ENCODE measurements at places on chromosomes 7 and 10.

DNA sequence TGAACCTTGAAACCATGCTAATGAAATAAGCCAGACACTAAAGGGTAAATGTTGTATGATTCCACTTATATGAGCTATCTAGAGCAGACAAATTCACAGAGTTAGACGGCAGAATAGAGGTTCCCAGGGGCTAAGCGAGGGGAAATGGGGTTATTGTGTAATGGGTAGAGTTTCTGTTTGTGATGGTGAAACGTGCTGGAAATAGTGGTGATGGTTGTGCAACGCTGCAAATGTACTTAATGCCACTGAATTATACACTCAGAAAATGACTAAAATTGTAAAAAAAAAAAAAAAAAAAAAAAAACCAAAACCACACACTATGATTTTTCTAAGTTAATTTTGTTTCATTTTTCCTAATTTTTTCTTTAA lies 30.0 kb downstream of the SFXN4 start:
- DNase-seq = no peak

- no peak for DNase-seq
Observed at GRCh38 chr10:28793482-28793881, 116.2 kb downstream of the BAMBI start.

DNA sequence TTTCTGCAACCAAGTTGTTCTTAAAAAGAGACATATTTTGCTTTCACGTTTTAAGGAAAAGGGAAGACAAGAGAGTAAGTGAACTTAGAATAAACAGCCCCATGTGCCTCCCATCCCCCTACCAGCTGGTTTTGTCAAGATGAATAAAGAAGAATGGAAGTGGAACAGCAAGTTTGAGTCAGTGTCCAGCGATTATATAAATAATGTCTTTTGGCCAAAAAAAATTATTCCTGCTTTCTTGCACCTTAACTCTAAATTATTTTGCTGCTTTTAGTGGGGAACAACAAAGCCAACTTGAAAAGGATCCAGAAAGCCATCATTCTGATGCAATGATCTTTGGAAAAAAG lies 82.4 kb upstream of the TRIL start:
- no peak for DNase-seq

DNA sequence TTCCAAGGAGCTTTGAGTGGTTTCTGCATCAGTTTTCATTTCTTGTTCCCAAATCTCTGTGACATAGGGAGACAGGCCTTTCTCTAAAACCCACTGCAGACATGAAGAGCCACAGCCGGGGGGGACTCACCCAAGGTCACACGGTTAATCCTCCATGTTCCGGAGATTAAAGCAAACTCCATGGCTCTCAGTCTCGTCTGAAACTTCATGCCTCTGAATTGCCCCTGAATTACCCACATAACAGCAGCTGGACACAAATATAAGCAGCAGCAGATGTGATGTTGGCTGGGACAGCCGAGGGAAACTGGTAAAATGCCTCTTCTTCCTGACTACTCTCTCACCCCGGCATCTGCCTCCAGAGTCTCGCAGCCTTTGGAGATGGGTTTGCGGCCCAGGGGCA lies 402.2 kb downstream of the DNAJB6 start:
- no peak for DNase-seq

DNA sequence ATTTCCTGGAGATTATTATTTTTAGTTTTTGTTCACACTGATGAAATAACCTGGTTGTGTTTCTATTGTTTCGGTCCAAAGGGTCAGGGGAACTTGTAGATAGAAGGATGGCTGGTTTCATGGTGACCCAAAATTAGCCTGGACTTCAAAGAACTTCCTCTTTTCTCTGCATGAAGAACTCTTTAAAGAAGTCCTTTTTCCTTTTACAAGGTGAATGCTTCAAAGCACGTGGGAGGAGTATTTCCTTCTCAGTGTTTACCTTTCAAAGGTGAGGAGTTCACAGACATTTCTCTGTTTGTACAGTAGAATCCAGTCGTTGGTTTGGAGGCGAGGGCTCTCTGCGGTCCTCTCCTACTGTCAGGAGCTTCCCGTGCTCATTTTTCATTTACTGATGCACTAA lies 561.7 kb downstream of the GATA3 start:
- DNase-seq = peak; percentile 5

DNA sequence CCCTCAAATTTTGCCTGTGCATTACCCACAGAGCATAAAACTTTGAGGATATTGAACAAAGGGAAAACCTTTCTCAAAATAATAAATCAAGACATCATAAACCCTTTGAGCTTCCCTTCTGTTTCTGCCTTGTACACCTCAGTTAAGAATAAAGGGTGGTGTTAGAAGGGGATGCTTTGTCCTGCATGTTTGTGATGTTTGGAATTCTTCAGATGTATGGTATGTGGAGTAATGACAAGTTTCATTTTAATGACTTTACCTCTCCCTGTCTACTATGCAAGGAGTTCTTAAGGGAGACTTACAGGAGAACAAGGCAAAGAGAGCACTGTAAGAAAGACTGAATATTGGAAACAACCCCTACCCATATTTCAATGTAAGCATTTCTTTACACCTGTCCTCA lies 99.2 kb downstream of the HECW1 start:
- no peak for DNase-seq

DNA sequence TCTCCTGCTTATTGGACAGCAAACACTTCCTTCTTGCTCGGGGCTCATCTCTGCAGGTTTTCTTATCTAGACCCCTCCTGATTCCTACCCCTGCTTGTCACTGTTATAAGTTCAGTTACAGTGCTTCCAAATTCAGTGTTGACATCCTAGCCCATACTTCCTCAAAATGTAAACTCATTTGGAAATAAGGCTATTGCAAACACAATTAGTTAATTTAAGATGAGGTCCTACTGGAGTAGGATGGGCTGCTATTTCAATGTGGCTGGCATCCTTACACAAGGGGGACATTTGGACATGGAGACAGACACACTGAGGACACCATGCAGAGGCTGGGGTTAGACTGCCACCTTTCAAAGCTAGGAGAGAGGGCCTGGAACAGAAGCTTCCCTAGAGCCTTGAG lies 85.2 kb upstream of the NPVF start:
- no peak for DNase-seq

DNA sequence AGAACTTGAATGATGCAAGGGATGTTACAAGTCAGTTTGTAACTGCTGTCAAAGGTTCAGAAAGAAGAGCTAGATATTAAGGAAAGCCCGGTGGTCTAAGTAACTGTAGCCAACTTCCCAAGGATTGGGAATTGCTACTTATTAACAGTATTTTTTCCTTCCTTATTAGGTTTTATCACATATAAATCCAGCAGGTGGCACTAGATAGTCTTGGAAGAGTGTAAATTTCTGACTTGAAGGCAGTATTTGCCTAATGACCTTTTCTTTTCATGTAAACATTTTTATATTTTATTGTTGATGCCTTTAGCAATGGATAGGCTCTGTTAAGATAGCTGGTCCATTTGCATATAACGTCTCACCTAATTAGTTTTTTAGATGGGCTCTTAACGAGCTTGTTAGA lies 51.2 kb downstream of the ANLN start:
- DNase-seq = no peak

GRCh38 chr7:113945018-113945938 lies 26.5 kb upstream of the PPP1R3A start:
- no peak for DNase-seq
